ENCODE measurements at places on chromosomes 3 and 15.

DNA sequence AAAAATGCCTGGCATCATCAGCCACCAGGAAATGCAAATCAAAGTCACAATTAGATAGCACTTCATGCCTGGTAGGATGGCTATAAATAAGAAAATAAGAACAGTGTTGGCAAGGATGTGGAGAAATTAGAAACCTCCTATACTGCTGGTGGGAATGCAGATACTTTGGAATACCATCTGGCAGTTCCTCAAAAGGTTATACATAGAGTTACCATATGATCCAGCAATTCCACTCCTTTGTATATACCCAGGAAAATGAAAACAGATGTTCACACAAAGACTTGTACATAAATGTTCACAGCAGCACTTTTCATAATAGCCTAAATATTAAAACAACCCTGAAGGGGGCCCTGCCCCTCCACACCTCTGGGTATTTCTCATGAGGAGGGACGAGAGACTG lies 13.7 kb downstream of the ACSBG1 start:
- no peak for DNase-seq

GRCh38 chr15:31824024-31824423 lies 206.3 kb upstream of the CHRNA7 start:
- no peak for DNase-seq

GRCh38 chr3:24450160-24450907 lies 44.3 kb downstream of the THRB start:
- no peak for DNase-seq

DNA sequence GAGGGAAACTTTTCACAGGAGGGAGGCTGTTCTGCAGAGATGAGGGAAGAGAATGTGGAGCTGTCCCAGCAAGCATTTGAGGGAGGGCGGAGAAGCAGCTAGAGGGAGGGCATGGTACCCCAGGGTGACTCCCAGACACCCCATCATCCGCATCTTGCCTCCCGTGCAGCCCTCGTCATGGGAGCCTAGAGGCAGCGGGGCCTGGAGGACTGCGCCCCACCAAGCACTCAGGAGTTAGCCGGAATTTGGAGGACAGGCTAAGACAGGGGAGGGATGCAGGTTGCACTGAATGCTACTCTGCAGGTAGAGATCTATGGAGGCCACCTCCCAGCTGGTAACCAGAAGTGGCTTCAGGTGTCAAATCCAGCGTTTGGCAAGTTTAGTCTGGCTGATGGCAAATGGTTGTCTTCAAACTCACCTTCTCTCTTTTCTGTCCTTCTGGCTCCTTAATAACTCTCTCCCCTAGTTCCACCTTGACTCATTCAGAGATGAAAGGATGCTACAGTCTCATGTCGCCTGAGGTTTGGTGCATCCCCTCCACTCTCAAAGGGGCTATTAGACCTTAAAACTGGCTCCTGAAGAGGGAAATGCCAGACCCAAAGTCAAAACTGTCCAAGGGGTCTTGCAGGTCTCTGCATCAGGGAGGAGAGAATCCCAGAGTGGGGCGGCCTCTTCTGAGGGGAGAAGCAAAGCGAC lies 155.9 kb upstream of the TLE3 start:
- DNase-seq, result no peak

- no peak for DNase-seq
These were observed 9.0 kb downstream of the PIF1 start for GRCh38 chr15:64816452-64816851.

GRCh38 chr3:173993299-173993698 lies 595.8 kb downstream of the NLGN1 start:
- peak; percentile 8 for DNase-seq

- DNase-seq, result no peak
These were observed 77.2 kb upstream of the CFAP20DC start for GRCh38 chr3:59127071-59127470.

DNA sequence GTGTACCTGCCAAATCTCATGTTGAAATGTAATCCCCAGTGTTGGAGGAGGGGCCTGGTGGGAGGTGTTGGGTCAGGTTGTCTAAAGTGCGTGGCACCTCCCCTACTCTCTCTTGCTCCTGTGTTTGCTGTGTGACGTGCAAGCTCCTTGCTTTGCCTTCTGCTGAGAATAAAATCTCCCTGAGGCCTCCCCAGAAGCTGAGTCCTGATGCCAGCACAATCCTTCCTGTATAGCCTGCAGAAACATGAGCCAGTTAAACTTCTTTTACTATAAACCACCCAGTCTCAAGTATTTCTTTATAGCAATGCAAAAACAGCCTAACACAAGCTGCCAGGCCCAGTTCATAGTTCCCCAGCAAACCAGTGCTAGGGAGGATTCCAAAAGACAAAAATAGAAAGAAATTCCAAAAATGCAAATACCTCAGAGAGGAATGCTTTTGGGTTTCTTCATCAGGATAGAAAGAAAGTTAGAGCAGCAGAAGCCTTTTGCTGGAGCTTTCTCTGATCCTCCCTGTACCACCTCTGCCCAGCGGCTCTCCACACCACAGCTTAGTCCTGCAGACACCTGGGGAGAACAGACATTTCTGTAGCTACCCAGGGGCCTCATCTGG lies 25.9 kb upstream of the CDV3 start:
- DNase-seq, result no peak

- DNase-seq, result no peak
These were observed 48.2 kb downstream of the ITGB5 start for GRCh38 chr3:124838963-124839362.

- no peak for DNase-seq
These were observed 105.1 kb upstream of the IGF1R start for GRCh38 chr15:98543237-98543636.

- DNase-seq, result peak; percentile 16
These were observed 705 bp downstream of the DLL4 start for GRCh38 chr15:40929660-40930429.

GRCh38 chr3:111802163-111802625 lies 56.9 kb upstream of the PHLDB2 start:
- DNase-seq, result no peak

GRCh38 chr3:110193074-110193473 lies 855.7 kb upstream of the DPPA4 start:
- DNase-seq, result no peak

- no peak for DNase-seq
These were observed 2.6 kb downstream of the ILDR1 start for GRCh38 chr3:122019493-122019892.

DNA sequence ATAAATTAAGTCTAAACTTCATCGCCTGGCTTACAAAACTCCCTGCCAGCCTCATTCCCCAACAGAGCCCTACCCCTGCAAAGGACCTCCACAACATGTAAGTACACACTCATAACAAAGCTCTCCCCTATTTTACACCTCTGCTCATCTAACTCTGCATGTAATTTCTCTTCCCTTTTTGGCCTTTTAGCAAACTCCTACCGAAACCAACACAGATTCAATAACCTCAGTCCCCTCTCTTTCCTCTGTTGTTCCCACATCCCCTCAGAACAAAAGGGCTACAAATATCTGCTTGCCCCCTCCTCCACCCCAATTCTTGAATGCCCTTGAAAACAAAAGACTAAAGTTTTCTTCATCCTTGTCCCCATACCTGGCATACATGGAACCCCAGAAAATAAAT lies 662 bp downstream of the UBL7 start:
- DNase-seq, result no peak

GRCh38 chr3:46659285-46659684 lies 34.2 kb downstream of the ALS2CL start:
- DNase-seq, result no peak

- DNase-seq, result no peak
These were observed 210.8 kb downstream of the CHST2 start for GRCh38 chr3:143330296-143330868.

DNA sequence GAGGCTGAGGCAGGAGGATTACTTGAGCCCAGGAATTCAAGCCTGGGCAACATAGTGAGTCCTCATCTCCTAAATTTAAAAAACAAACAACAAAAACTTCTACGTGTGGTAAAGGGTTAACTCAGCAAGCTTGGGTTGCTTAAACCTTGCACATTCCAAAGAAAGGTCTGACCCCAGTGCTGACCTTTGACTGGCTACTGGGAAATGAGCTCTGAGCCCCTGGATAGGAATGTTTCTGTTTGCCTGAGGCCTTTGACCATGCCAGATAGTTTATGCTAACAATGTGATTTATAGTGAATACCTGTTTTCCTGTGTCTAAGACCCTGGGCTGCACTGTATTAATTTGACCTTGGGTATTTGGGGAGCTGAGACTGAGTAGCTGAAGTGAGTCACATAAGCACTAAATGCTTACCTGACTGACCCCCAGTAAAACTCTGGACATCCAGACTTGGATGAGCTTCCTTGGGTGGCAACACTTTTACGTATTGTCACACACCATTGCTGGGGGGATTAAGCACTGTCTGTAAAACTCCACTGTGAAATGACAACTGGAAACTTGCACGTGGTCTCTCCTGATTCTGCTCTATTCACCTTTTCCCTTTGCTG lies 20.7 kb downstream of the TCAIM start:
- no peak for DNase-seq

DNA sequence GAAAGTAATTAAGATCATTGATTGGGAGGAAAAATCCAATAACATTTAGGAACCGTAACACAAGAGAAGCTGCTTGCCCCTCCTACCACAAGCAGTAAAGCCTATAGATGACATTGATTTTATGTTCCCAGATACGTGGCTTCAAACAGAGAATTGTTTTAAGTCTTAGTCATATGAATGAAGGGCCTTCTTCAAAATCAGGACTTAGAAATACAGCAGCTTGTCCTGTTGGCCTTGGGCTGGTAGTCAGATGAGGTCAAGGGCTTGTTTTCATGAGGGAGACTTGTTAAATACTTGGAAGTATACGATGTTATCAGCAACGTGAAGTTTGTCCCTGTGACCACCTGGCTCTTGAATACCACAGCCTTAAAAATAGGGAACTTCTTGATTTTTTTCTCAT lies 114.4 kb downstream of the VGLL4 start:
- no peak for DNase-seq

GRCh38 chr15:100931143-100931890 lies 12.2 kb downstream of the LRRK1 start:
- no peak for DNase-seq

GRCh38 chr3:100891033-100891432 lies 102.2 kb downstream of the ABI3BP start:
- DNase-seq, result no peak

GRCh38 chr15:90075420-90076289 lies 26.6 kb downstream of the IDH2 start:
- no peak for DNase-seq

DNA sequence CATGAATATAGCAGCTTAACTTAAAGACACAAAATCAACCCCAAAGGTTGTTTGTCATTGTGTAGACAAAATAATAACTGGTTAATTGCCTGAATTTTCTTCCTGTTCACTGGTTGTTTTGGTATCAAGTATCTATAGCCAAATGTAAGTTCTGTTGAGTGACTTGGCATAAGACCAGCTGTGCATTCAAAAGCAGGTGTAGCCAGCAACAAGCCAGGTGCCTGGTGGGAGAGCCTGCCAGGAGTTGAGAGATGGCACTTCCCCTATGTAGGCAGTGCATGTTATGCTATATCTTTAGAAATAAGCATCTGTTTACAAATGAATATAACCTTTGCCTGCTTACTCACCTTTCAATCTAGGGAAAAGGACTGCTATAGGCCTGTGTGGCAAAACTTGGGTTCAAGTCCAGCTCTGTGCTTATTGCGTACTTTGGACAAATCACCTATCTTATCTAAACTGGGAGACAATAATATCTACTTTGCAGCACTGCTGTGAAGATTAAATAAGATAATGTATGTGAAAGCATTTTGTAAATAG lies 84.9 kb upstream of the TBL1XR1 start:
- DNase-seq, result peak; percentile 100

DNA sequence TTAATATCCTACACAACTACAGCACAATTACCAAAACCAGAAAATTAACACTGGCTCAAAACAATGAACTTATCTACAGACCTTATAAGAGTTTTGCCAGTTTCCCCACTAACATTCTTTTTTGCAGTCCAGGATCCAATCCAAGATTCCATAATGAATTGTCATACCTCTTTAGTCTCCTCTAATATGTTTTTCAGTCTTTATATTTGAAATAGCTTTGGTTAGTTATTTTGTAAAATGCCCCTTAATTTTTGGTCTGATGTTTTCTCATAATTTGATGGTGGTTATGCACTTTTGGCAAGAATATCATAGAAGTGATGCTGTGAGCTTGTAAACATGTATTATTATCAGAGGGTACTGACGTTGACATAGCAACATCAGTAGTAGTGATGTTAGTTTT lies 124.3 kb downstream of the ISL2 start:
- DNase-seq, result no peak

- DNase-seq, result no peak
These were observed at the start of gene AMT for GRCh38 chr3:49422379-49423248. TSS of gene AMT (minus strand) at chr3:49422473. CDS start at chr3:49422450, 23 bp downstream.

DNA sequence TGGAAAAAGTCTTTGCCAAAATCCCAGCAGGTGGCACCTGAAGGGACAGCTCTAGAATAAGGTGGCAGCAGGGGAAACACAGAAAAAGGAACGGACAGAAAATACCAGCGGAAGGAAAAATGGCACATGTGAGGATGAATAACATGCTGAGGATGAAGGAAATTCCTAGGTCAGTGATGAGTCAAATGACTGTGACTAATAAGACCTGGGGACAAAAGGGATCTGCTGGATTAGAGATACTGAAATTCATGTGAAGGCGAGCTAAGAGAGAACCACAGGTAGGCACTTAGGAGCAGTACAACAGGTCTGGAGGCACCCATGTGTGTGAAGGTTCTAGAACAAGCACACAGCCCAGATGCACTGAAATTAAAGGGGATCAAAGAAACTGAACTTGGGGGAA lies 482.5 kb downstream of the FOXP1 start:
- no peak for DNase-seq

GRCh38 chr3:51873876-51874275 lies 1.5 kb downstream of the IQCF5 start:
- no peak for DNase-seq

GRCh38 chr15:91055548-91056331 lies 33.3 kb upstream of the VPS33B start:
- peak; percentile 51 for DNase-seq

DNA sequence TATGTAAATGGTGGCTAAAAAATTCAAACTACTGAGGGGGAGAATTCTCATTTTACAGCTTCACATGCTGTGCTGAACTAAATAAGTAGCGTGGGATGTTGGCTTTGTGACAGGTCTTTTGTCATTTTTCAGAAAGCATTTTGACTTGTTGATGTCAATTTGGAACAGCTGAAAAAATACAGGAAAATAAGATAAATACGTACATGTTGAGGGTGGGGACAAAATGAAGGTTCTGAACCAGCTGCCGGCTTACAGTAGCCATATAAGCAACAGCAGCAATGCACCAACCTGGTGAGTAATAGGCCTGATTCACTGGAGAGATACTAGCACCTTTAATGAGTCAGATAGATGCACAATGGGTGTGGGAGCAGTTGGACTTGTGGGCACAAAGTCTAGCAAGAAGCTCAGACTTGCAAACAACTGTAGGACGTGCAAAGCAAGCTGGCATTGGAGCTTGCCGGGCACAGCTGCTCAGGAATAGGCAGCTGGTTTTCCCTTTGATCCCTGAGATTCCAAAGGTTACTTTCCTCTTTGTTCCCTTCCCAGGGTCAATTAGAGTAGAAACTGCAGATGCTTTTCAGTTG lies 12.9 kb downstream of the B3GNT5 start:
- DNase-seq, result peak; percentile 63

DNA sequence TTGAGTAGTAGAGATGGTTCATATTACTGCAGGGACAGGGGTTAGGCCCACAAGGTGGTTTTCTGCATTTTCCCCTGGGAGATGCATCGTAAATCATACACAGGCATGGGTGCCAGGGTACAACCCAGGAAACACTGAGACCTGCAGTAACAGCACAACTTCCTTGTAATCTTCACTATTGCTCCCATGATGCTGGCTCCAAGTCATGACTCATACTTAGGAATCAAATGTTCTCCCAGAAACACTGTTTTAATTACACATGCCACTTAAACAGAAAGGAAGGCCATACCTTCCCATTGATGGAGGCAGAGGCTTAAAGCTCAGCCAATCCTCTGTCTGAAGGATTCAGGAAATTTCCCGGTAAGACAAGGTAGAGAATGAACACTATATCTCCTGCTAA lies 106.5 kb downstream of the ERC2 start:
- DNase-seq, result no peak
